Activated CD8-positive, alpha-beta memory T cell treated with anti-CD3 and anti-CD28 coated beads for 1 hour (primary cell): ENCODE measurements at places on chromosomes 1 and 21.

- no peak for DNase-seq
Measured at GRCh38 chr1:8604041-8604945, 213.1 kb downstream of the RERE start.

DNA sequence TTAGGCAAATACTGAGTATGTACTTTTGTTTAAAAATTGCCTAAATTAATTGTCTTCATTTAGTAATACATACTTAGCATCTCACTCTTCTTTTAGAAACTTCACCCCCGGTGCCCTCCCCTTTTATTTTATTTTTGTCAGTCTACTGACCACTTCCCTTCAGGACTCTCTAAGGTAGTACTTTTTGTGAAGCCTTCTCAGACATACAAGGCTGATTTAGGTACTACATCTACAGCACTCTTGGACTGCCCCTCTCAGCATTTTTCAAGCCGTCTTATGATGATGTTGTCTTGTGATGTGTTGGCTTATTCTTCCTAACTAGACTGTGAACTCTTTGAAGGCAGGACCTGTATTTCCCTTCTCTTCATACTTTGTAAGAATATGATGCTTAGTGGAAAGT, 24.7 kb downstream of the RPS6KC1 start:
- DNase-seq, result no peak

DNA sequence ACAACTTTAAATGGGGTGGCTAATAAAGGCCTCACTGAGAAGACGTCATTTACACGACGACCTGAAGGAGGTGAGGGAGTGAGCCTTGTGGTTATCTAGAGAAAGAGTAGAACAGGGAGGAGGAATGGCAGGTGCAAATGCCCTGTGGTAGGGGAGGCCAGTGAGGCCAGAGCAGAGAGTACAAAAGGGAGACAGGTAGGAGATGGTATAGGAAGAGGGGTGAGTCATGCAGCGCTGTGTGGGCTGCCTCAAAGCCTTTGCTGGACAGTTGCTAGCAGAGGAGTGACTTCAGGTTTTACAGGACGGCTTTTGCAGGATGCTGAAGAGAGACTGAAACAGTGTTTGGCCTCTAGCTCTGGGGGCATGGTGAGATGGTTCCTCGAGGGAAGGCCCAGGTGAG, 116.0 kb downstream of the IER5 start:
- no peak for DNase-seq

GRCh38 chr1:62407398-62408009, 29.3 kb upstream of the USP1 start:
- DNase-seq, result no peak

GRCh38 chr1:81113688-81114087, 687.0 kb upstream of the ADGRL2 start:
- DNase-seq, result no peak

DNA sequence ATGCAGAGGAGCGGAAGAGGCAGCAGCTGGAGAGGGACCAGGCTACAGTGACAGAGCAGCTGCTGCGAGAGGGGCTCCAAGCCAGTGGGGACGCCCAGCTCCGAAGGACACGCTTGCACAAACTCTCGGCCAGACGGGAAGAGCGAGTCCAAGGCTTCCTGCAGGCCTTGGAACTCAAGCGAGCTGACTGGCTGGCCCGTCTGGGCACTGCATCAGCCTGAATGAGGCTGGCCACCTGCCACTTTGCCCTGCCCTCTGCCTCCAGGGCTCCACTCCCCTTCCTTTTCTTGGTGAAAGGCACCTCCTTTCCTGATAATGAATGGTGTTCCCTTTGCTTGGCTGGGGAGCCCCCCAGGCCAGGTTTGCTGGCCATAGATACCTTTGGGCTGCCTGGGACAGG, 3.3 kb upstream of the HMGN2 start:
- no peak for DNase-seq

- no peak for DNase-seq
Measured at GRCh38 chr1:114299331-114299975, 145.8 kb upstream of the SYT6 start.

DNA sequence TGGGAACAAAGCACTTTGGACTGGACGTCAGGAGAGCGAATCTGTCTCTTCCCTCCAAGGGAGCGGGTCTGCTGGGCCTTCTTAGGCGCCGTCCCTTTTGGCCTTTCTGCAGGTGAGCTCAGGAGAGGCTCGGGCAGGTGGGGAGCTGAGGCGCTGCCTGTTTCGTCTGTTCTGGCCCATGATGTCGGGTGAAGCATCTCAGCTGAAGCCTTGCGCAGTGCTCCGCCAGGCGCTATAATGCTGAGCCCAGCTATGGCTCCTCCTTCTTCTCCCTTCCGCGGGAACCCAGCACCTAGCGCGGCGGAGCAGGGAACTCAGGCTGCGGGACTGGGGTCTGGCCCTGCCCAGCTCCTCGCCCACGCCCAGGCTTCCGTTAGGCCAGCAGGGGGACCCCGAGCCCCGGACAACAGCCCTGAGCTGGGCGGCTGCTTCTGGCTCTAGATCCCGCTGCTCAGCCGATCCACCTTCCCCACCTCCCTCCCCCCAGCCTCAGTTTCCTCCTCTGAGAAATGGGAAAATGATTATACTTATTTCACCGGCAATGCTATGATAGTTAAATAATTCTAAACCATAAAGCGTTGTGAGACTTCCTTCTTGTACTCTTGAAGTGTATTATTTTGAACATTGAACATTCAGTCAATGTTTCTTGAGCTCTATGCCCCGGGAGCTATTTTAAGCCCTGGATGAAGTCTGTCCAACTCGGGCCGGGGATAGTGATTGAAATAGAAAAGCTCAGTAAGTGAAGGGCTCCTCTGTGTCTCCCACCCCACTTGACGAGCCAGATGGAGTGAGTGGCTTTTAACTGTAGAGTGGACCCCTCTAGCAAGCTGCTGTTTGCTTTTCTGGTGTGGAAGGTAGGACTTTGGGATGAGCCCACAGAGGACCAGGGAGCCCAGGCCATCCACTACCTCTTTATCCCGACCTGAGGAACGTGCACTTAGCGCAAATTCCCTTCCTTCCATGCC, 9.6 kb upstream of the ADORA1 start:
- DNase-seq, result no peak

GRCh38 chr1:1282998-1283397, 2.8 kb downstream of the SCNN1D start:
- DNase-seq, result no peak

- no peak for DNase-seq
Measured at GRCh38 chr1:177566495-177566894, 395.7 kb downstream of the BRINP2 start.

DNA sequence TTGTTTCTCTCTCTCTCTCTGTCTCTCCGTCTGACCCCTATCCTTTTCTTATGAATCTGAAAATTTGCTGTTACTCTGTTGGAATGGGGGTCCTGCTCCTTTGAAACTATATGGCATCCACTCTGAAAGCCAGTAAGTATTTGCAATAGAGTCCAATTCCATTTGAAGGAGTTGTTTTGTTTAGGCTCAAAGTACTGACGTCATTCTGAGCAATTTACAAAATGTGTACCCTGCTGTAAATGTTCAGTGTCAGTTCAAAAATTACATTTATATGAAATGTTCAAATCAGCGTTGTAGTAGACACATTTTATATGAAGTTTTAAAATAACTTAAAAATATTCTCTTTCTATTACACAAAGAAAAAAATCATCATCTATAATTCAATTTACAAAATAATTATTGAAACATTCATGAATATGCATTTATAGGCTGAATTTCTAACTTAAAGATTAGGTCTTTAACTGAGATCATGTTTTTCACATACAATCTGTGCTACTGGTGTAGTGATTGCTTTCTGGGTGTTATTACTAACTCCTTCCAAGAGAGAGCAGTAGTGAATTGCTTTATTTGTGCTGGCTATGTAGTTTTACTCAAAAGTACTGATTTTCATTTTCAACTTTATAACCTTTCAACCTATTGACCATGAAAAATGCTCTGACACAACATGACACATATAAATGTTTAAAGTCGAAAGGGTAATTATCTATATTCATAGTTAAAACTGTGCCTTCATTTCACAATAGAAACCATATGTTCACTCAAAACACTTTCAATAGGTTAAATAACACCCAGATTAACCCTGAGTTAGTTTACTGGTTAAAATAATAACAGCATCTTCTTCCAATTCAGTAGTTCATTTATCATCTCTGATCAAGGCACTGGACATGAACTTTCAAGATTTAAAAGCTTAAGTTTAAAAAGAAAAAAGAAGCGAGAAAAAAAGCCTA, 253.1 kb upstream of the ADGRL4 start:
- DNase-seq, result no peak

DNA sequence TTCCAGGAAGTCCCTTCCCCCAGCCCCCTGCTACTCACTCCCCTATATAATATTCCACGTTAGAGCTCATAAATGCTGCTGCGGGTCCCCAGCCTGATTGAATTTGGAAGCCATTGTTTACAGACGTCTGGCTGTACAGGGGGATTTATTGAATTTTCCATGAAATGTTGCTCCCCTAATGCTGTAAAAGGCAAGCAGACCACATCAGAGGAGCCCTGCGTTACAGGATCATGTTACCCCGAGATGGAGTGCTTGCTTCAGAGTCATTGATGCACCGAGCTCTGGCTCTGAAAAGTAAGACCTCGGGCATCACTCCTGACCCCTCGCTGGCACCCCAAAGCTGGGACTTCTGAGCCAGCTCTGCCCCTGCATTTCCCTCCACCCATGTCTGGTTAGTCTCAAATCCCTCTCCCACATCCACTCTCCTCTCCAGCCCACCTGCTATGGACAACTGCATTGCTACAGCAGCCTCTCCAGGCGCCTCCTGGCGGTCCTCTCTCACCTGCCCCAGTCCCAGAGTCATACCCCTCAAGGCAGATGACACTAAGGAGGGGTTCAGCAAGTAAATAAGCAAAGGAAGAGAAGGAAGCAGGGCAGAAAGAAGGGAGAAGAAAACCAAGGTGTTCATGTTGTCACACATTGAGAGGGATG, 127.8 kb downstream of the TMEM53 start:
- DNase-seq, result no peak

DNA sequence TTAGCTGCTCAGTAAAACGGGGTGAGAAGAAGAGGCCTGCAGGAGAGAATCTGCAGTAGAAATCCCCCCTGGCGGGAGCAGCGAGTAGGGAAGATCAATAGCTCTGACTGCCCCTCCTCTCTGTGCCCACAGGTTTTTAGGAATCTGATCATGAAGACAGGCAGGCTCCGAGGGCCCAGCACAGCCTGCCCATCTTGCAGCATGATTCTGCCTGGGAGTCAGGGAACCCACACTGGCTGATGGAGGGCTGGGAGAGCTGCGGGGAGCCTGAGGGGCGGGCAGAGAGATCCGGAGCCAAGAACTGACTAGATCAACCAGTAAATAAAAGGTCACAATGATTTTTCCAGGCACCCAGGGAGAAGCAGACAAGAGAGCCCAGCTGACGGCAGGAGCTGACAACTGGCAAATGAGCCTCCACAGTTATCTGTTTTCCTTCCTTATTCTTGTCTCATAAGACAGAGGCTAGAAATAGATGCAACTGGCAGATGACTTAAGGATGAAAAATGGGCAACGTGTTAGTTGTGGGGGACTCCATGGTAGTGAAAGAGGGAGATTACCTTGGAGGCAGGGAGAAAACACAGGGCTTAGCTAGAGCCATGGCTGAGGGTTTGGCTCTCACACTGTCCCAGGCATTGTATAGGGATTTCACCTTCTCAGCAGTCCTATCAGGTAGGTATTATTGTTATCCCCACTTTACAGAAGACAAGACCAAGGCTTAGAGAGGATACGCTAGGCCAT, 116.2 kb downstream of the PLXNA2 start:
- DNase-seq, result no peak

GRCh38 chr1:69567652-69568420, at the start of gene LRRC7:
Gene LRRC7 (plus strand): TSS chr1:69567922. CDS start chr1:69568640, 718 bp downstream.
- DNase-seq, result no peak

DNA sequence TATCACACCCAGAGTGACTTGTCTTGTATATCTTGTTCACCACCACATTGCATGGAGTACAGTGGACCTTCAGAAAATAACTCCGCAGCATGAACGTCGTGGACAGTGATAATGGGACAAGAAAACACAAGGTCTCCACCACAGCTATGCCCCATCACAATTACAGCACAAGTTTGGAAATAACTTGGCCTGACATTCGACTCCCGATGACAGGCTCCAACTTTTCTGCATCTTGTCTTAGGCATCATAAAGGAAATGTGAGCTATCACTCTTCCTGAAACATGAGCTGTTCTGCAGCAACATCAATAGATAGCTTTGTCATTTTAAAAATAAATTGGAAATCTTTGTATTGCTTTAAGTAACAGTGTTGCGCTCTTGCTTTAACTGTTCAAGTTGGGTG, 2.9 kb downstream of the RRP1B start:
- DNase-seq, result no peak

DNA sequence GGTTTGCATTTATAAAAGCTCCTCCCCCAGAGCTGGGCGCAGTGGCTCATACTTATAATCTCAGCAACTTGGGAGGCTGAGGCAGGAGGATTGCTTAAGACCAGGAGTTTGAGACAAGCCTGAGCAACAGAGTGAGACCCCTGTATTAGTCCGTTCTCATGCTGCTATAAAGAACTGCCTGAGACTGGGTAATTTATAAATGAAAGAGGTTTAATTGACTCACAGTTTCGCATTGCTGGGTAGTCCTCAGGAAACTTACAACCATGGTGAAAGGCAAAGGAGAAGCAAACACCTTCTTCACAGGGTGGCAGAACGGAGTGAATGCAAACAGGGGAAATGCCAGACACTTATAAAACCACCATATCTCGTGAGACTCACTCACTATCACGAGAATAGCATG, 52.5 kb downstream of the ZNF684 start:
- no peak for DNase-seq

DNA sequence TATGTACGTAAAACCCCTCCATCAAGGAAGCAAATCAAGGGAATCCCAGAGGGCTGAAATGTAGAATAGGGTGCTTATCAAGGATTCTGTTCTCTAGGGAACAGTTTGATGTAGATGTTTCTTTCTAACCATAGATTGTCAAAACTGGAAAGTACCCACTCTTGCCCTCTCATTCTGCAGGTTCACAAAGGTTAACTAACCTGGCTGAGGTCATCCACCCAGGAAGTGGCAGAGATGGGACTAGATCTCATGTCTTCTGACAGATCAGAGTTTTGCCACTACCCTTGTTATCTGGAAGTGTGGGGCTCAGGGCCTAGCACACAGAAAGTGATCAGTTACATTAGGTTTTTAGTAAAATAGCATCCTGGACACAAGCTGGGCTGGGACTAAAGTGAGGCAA, 47.4 kb downstream of the GFI1 start:
- no peak for DNase-seq

DNA sequence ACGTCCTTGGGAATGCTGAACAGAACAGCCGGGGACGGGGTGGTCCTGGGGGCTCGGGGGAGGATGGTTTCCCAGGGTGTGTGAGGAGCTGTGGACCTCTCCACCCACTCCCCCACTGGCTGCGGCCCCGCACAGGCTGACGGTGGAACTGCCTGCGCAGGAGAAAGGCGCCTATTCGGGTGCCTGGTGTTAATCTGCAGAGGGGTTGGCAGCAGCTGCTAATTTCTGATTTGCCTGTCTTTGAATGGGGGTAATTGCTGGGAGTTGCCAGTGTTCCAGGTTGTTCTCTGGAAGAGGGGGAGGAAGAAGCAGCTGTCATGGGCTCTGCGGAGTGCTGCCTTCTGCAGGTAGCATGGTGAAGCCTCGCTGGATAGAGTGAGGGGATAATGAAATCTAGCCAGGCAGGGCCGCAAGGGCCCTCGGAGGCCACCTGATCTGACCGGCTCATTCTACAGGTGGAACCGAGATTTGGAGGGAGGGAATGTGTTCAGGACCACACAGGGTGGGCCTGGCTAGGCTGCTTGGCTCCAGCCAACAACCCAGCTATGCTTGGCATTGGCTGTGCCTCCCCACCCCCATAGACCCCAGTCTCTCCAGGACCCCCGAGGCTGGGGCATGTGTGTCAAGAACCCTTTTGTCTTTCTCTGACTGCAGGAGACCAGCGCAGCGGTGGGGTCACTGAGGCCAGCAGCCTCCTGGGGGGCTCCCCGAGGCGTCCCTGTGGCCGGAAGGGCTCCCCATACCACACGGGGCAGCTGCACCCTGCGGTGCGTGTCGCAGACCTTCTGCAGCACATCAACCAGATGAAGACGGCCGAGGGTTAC, 67.1 kb downstream of the PTPRU start:
- no peak for DNase-seq
